ENCODE measurements at places on chromosomes 1 and 21.

DNA sequence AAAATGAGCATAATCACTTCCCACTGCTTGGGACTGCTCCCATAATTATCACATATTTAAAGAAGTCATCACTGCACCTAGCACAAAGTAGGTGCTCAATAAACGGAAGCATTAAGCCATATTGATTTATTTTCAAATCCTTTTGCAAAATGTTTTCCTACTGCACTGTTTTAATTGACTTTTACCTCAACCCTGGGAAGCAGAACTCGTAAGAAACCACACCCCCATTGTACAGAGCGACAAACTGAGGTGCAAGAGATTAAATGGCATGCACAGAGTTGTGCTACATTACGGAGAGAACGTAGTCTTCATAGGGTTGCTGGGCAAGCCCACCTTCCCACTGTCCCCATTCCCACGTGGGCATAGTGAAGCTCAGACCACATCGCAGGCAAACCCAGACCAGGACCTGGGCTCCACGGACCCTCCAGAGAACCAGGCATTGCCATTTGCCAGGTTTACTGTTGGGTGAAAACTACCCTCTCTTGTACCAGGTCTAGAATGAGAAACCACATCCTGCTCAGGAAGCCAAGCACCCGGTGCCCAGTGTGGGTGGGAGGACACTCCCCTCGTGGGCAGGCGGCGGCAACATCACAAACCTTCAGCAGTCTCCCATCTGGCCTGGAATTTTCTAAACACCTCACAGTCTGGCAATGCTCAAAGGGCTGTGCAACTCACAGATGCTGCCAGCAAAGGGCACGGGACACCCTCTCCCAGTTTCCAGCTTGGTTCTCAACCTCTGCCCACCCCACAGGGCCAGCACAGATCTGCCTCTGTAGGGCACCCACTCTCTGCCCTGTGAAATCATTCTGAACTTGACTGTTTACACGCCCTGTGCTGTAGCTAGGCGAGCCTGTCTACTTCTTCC lies 8.2 kb downstream of the IFFO2 start:
- DNase-seq = no peak

DNA sequence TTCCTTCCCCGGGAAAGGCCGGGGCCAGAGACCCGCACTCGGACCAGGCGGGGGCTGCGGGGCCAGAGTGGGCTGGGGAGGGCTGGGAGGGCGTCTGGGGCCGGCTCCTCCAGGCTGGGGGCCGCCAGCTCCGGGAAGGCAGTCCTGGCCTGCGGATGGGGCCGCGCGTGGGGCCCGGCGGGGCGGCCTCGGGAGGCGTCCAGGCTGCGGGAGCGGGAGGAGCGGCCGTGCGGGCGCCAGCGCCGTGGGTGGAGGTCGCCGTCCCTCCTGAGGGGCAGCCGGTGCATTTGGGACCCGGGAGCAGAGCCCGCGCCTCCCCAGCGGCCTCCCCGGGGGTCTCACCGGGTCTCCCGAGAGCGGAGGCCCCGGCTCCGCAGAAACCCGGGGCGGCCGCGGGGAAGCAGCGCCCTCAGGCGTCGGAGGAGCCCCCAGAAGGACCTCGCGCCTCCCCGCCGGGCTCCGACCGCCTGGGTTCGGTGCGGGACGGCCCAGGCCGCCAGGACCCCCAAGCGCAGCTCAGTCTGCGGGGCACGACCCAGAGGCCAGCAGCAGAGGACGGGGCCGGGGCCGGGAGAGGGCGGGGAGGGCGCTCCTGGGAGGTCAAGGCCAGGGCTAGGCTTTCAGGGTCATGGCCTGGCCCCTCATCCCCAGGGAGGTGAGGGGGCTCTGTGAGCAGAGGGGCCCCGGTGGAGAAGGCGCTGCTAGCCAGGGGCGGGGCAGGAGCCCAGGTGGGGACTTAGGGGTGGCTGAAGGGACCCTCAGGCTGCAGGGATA lies 7.2 kb upstream of the SLX9 start:
- no peak for DNase-seq

DNA sequence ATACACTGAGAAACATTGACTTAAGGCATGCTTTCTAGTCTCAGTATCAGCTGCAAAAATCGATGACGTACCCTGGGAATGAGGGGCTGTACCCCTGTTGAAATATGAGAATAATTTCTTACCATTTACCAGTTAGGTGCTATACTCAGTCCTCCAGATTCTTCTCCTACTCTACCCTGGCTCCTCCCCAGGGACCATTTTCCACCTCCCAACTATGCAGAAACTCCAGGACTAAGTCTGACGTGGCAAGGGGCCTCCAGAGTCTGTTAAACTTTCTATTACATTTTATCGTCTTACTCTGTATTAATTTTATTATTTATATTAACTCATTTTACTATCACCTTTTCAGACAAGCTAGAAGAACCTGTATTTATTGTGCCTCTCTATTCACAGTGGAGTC lies 124.3 kb downstream of the CYYR1 start:
- DNase-seq = no peak

- DNase-seq = peak; percentile 89
Observed at GRCh38 chr1:21574466-21575151, 65.4 kb downstream of the ALPL start.

GRCh38 chr1:67431869-67432578 lies 1.8 kb upstream of the SERBP1 start:
- no peak for DNase-seq

- no peak for DNase-seq
Observed at GRCh38 chr1:48025076-48025475, 27.9 kb upstream of the TRABD2B start.

DNA sequence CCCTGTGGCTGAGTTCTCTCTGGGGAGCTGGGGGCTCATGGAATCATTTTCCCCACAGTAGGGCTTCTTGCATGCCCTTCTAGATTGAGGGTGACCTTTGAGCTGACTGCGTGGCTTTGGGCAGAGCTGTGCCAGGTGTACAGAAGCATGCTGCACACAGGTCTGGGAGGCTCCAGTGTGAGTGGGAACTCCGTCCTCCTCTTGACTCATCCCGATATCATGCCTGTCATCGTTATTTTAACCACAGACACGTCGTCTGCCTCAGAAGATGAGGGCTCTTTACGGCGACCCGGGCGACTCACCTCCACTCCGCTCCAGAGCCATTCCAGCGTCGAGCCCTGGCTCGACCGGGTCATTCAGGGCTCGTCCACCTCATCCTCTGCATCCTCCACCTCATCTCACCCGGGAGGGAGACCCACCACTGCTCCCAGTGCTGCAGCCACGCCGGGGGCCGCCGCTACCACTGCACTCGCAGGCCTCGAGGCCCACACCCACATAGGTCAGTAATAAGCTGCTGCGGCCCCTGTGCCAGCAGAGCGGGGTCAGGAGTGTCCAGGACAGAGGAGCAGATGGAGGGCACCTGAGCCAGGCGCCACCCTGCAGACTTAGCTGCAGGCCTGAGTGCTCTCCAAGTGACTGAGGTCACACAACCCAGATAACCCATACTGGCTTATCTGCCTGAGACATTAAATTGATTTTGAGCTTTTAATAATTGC lies 39.8 kb downstream of the DIP2A start:
- no peak for DNase-seq

All from NCI-H1092 (cell line).